NCI-H460 (cell line): ENCODE measurements at places on chromosomes 12 and 14.
A peak's percentile ranks its signal among the peaks of the same experiment; 100 is the strongest.

DNA sequence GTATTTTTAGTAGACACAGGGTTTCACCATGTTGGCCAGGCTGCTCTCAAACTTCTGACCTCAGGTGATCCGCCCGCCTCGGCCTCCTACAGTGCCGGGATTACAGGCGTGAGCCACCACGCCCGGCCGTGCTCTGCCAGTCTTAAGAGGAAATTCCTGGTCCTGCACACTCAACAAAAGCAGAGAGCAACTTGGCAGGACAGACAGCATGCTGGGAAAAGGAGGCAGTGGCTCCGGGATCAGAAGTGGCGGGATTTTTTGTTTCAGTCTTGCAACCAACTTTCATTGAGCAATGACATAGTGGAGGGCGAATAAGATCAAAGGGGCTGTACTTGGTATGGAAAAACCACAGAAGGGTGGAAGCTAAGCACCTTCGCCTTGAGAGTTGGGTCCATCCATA, 2.1 kb downstream of the CKAP4 start:
- peak; percentile 40 for DNase-seq

- no peak for DNase-seq
Measured at GRCh38 chr12:79747274-79747673, 56.5 kb upstream of the PAWR start.

GRCh38 chr14:88106377-88106776, 101.4 kb downstream of the GPR65 start:
- no peak for DNase-seq

DNA sequence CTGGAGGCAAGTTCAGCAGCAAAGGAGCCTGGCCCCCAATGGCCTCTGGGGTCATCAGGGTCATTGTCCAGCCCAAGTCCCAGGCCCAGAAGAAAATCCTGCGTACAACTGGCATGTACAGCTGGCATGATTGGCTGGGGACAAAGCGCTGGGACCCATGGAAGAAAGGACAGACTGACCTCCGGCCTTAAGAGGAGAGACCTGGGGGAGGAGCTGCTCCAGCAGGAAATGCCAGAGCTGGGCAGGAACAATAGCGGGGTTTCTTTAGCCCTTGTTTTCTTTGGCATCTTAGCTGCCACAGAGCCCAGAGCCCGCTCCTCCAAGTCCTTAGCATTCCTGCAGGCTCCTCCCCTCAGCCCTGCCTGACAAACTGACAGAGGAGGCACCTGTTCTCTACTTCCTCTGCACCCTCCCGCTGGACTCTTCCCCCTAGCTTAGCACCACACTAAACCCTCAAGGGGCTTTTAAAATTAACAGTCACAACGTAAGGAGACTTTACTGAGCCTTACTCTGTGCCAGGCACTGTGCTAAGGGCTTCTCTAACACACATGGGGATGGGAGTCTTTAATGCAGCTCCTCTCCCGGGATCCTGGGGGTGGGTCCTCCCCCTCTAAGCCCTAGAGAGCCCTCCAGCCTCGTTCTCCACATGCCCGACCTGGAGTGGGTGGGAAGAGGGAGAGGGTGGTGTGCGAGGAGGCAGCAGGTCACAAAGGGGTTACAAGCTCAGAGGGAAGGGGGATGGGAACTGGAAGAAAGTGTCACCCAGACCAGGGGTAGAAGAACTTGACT, 1.8 kb upstream of the AQP5 start:
- DNase-seq = peak; percentile 73

- peak; percentile 58 for DNase-seq
Measured at GRCh38 chr14:55448141-55448614, 7.8 kb upstream of the TBPL2 start.

DNA sequence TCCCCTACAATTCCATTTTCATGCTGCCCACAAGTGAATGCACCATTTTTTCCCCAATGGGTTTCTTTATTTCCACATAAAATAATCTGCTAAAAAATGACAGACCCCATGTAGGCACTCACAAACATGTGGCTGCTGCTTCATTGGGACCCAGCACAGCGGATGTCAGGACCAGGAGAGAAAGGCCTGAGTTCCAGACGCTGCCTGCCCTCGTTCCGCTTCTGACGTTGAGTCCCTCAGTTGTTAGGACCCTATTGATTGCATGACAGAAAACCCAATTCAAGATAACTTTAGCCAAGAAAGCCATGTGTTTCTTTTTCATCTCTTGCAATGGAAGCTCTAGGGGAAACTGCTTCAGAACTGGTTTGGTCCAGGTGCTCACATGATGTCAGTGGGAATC, 34.6 kb downstream of the ADGRD1 start:
- no peak for DNase-seq

DNA sequence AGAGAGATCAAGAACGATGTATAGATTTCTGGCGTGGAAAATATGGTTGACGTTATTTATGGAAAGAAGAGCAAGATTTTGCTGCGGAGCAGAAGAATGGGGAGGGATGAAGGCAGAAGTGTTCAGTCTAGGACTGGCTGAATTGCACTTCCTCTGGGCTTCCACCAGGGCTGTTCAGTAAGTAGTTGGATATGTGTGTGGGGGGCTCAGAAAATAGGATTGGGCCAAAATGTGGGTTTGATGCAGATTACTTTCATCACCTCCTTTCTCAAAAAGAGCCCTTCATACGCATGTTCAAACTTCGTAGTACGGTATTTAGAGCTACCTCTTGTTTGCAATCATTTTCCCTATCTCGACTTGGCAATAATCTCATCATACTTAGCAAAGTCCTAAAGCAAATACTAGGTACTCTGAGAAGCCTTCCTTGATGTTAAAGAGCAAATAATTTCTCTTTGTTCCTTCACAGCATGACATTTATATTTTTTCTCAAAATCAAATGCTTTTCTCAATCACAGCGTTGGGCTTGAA, 349.4 kb downstream of the NELL2 start:
- no peak for DNase-seq

GRCh38 chr14:30521899-30522736, 36.8 kb upstream of the G2E3 start:
- DNase-seq = peak; percentile 37

DNA sequence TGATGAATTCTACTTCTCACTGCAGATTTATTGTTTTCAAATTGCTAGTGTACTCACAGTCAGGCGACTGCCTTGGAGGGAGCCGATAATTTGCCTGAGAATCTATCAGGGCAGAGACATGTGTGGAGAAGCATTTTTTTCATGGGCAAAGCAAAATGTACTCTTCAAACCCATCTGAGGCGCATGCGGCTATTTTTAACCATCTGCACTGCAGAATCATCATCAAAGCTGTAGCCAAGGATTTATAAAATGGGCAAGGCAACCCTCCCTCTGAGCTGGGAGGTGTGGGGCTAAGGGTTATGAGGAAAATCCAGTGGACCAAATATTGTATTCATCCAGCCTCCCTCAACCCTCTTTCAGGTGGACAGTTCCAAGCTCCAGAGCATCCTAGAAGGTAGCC, 37.7 kb downstream of the BEST3 start:
- no peak for DNase-seq

DNA sequence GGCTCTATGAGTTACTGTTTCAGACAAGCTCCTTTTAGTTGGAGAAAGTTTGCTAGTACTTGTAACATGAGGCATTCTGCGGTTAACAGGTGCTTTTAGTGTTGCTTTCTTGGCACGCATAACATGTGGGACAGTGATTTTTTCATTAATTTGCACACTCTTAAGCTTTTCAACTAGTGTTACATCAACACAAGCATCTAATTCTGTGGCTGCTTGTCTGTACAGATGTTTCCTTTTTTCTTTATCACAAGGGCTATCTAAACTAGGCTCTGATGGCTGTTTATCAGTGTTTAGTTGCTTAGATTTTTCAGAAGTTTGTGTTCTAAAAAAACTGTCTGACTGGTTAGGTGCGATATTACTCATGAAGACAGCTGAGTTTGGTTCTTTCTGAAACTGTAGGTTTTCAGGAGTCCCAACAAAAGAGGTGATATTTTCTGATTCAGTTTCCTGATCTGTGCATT, 120.1 kb downstream of the RALGAPA1 start:
- DNase-seq = no peak

- no peak for DNase-seq
Measured at GRCh38 chr14:26448181-26448855, 149.5 kb downstream of the NOVA1 start.

- DNase-seq = no peak
Measured at GRCh38 chr12:112349431-112349830, 32.8 kb downstream of the HECTD4 start.

GRCh38 chr14:21703357-21704326, 30.0 kb upstream of the OR4E1 start:
- DNase-seq = no peak

- DNase-seq = no peak
Measured at GRCh38 chr14:38992067-38992844, 110.8 kb downstream of the SEC23A start.

DNA sequence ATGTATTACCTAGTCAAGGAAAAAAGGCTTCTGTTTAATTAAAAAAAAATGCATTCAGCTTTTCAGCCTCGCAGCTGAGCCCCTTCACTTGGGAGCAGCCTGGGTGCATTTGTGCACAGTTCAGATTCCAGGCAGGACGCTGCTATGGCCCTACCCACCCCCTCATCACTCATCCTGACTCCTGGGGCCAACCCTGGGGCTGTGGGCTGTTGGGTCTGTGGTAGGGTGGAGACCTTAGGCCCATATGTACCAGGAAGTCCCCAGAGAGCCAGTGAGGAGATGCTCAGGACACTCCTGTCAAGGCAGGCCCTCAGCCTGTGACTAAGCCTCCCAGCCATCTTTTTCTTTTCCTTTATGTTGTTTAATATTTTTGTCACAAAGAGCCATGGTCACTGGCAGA, 9.3 kb upstream of the CDCA4 start:
- DNase-seq = no peak

GRCh38 chr14:34128665-34129064, 177.8 kb upstream of the EGLN3 start:
- no peak for DNase-seq

DNA sequence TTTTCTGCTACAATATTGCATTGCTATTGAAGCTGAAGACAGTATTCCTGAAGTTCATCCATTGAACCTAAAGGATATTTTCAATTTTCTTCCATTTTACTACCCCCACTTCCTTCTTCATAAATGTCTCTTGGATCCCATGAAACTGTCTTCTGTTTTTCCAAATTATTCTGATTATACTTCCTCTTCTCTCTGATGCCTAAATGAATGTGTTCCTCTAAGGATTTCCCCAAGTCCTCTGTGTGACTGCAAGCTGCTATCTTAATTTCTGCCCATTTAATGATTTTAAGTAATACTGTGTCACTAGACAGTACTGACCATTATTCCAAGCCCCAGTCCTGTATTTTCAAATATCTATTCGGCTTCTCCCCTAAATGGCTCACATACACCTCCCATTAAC, 102.9 kb downstream of the TAOK3 start:
- no peak for DNase-seq

- DNase-seq = no peak
Measured at GRCh38 chr14:104701383-104702076, 12.1 kb downstream of the INF2 start.

DNA sequence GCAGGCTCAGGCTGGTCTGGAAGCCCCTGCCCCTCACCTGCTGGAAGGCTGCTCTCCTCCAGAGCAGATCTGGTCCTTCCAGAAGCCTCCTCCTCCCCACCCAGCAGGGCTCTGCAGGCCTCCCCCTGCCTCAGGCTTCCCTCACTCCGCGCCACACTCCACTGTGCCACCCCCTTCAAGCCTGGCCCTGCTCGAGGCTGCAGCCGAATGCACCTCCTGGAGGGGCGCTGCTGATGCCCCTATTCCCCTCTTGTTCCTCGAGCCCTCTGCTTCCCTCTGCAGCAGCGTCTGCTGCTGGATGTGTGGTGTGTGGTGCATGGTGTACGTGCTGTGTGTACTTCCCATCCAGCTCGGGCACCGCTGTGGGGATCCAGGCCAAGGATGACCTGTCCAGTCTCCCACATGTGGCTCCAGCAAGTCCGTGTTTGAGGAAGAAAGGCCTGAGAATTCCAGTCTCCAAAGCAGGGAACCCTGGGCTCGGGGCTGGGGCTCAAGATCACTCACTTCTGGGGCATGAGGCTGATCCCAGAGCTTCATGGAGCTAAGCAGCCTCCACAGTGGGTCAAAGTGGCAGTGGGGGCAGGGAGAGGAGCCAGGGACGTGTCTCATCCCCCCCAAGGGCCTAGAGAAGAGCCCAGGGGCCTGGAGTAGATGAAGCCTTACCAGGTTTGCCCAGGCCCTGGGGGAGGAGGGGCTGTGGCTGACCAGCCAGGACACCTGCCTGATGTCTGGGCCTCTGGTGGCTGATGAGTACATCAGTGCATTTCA, 136.0 kb upstream of the C14orf180 start:
- DNase-seq = no peak

GRCh38 chr12:110742718-110743570, at the start of gene PPP1CC:
Gene PPP1CC (minus strand): TSS chr12:110742891. CDS start chr12:110742707, 184 bp downstream.
- DNase-seq = peak; percentile 93

- no peak for DNase-seq
Measured at GRCh38 chr12:101941306-101942249, 64.2 kb downstream of the DRAM1 start.

- no peak for DNase-seq
Measured at GRCh38 chr12:131378176-131378842, 332.6 kb upstream of the SFSWAP start.

DNA sequence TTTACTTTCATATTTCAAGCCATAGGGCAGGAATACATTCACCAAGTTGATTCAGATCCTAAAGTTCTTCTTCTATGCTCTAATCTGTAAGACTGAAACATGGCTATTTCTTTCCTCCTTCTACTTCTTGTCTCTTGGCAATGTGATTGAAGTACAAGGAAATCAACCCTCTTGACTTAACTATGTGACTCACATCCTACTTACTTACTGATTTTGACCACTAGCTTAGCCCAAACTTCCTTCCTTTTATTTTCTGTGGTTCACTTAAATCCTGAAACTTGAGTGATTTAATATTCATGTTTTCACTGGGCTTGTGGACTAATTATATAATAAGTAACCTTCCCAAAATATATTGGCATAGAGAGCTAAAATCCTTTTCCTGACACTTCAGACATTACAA, 111.2 kb upstream of the NOVA1 start:
- no peak for DNase-seq
